ENCODE measurements at places on chromosomes 12 and 14.

DNA sequence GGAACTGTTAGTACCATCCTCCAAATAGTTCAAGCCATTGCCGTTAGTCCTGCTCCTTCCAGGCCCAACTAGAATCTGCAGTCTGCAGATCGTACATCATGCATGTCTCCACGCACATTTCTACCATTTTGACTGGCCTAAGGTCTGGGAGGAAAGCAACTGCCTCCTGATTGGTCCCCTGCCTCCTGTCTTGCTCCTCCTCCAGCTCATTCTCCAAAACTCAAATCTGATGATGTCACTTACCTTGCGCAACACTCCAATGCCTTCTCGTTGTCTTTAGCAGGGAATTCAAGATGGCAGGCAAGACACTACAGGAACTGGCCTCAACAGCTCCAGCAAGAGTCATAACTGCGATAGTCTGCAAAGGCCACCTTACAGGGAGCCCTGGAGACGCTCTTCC lies 9.7 kb upstream of the HCAR1 start:
- no peak for DNase-seq

GRCh38 chr12:56601503-56601902 lies 28.6 kb downstream of the BAZ2A start:
- no peak for DNase-seq

DNA sequence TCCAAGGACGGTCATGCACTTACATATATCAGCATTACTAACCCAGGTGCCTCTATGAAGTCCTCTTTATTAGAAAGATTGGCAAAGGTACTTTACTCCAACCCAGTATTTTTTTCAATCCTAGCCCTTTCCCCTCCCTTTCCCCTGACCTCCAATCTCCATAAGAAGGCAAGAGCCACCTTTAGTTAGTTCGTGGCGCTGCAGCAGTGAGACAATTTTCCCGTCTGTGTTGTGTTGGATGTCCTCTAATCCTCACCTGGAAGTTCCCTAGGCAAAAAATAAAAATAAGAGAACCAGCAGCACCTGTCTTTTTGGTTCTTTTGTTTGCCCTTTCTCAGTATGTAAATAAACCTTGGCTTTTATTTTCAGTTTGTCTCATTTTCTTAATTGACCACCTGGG lies 439.6 kb upstream of the LRFN5 start:
- no peak for DNase-seq

DNA sequence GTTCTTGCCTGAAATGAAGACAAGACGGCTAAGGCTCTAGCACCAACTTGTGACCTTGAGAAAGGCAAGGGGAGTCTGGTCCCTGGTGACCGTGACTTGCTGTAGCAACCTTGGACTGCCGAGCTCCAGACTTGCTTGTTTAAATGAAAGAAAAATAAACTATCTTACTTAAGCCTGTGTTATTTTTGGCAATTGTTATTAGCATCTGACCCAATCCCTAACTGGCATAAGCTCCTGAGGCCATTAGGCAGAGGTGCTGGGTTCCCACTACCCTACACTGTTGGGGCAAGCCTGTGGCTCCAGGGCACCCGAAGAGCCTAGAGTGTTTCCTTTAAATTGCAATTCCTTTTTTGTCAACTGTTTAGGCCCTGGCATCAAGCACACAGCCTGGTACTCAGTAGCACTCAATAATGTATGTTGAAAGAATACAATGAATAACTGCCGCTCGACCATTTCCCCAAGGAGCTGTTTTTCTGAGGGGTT lies 106.9 kb upstream of the HIF1A start:
- no peak for DNase-seq

DNA sequence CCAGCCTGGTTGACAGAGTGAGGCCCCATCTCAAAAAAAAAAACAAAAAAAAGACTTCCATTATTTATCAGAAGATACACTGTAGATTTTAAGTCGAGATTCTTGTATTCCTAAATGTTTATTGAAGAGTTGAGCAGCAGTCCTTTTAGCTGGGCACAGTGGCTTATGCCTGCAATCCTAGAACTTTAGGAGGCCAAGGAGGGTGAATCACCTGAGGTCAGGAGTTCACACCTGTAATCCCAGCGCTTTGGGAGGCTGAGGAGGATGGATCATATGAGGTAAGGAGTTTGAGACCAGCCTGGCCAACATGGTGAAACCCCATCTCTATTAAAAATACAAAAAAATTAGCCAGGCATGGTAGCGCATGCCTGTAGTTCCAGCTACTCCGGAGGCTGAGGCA lies 57.6 kb downstream of the HEATR5A start:
- DNase-seq: no peak

GRCh38 chr14:76763096-76764041 lies 2.1 kb downstream of the VASH1 start:
- DNase-seq: no peak

GRCh38 chr12:85466890-85467289 lies 186.9 kb downstream of the ALX1 start:
- no peak for DNase-seq

DNA sequence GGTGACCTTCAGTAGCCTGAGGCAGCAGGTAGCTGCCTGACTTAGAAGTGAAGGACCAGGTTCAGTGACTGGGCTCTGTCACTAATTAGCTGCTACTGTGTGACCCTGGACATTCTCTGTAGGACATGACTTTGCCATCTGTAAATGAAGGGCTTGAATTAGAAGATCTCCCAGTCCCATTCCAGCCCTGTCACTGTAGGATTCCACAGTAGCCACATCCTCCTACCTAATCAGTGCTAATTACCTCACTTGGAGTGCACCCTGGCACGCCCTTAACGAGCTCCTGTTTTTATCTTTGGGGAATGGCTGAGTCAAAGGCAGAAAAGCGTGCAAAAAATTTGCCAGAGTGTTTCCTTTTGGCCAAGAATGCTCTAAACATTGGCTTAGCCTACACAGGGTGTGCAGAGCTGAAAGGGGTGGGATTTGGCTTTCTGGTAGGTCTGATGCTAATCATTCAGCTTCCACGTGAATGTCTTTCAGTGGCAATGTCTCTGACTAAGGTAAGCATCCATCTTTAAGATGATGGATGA lies 6.8 kb downstream of the NTF3 start:
- no peak for DNase-seq

DNA sequence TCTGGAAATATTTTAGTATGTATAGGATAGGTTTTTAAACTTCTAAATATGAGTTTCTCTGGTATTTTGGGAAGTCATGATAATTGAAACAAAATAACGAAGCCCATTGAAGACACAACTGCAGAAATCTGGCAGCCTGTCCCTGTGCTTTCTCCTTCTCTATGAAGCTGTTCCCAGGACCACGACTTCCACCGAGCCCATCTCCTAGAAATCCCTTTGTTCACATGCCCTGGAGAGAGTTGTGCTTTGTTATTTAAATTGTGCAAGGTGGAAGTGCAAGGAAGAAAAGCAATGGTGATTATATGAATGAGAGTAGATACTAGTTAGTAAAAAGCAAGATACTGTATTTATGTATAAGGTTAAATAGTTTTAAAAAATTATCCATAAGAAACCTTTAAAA lies 32.2 kb downstream of the STK38L start:
- no peak for DNase-seq

DNA sequence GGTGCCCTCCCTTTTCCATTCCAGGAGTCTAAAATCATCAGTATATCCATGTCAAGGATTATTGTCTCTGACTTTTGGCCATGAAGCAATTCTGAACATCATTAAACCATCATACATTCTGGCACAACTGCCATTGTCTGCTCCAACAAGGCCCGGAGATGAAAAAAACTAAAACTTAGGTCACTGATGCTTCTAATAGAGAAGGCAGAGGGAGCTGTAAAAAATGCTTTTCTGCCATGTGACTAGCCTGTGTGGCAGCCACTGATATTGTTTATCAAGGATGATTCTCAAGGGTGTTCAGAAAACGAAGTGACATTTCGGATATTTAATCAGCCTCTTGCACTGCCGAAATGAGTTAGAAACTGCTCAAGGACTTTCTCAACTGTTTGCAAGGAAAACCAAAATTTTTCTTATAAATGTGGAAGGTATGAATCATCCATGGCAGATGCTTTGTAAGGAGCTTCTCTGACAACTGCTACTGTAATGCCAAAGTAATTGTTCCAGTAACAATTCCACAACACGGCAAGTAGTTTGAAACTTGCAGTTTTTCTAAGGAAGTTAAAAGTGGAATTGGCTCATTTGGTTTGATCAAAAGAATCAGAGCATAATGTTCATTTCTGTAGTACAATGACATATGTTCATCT lies 1076.5 kb upstream of the FLRT2 start:
- no peak for DNase-seq

DNA sequence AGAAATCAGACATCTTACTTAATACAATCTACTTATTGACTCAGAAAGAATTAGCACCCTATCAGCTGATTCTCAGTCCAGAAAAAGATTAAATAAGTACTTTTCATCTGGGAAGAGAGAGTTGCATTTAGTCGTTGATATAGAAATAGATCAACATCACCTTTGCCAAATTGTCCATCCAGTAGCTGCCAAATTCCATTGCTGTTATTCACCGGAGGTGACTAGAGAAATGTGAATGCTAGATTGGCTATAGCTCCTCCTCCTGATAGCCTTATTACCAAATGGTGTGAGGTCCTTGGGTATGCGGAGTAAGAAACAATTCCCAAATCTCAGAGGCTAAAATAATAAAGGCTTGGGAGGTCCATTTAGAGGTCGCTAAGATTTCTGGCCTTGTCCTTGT lies 723.3 kb upstream of the FLRT2 start:
- no peak for DNase-seq

DNA sequence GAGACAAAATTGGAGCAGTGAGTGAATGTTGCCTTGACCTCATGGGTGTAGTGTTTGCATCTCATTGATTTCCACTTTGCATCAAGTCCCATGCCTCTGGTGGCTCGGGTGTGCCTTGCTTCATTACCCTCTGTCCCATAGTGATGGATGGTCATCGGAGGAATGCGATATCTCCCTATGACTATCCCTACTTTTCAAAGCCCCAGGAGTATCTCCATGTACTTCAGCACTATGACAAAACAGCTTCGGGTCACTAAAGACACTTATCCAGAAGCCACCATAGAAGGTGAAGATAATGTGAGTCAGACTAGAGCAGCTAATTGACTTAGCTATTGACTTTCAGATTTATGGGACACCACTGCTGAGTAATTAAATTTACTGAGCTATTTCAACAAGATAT lies 355.1 kb upstream of the CCDC196 start:
- no peak for DNase-seq

- no peak for DNase-seq
Measured at GRCh38 chr14:32003585-32003984, 73.5 kb upstream of the ARHGAP5 start.

- no peak for DNase-seq
Measured at GRCh38 chr14:64915797-64916196, 1.5 kb downstream of the CHURC1 start.

DNA sequence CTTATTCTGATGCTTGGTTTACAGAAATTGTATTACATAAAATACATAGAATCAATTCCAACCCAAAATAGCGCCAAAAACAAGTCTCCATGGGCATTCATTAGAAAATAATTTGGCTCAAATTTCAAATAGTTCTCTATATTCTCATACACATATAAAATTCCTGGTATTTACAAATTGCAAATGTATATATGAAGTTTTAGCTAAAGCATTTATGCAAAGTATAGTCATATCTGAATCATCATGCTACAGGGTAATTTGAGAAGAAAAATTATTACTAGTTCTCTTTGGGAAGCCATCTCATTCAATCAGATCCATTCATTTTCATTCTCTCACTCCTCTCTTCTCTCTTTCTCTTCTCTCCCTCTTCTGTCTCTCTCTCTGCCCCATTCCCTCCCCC lies 257.8 kb downstream of the DPF3 start:
- no peak for DNase-seq

DNA sequence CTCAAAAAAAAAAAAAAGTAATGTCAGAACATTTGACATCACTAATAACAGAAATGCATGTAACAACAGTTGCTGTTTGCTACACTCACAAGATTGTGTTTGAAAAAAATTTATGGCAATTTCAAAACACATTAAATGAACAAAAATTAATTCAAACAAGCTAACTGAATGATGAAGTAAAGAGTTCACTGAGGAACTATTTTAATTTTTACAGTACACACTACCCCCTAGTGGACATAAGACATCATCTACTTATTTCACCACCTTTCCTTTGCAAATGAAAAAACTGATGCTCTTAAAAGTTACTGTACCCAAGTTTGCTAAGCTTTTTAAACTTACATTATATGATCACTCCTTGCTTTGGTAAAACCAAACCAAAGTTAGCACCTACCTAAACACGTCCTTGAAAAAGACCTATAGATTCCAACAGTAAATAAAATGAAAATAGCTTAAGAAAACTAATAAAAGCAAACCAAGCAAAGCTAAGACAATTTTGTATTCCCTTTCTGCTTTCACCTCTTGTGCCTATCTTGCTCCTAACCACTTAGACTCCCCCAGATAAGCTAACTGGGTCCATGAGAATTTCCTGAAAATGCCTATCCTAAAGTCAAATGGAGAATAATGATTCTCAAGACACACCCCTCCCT lies 22.2 kb downstream of the UBE2N start:
- no peak for DNase-seq

GRCh38 chr12:119695034-119695433 lies 27.1 kb downstream of the PRKAB1 start:
- DNase-seq: no peak

- peak; percentile 29 for DNase-seq
Measured at GRCh38 chr12:13278249-13278787, 81.8 kb downstream of the EMP1 start.

GRCh38 chr14:102275866-102276265 lies 29.1 kb downstream of the MOK start:
- no peak for DNase-seq

DNA sequence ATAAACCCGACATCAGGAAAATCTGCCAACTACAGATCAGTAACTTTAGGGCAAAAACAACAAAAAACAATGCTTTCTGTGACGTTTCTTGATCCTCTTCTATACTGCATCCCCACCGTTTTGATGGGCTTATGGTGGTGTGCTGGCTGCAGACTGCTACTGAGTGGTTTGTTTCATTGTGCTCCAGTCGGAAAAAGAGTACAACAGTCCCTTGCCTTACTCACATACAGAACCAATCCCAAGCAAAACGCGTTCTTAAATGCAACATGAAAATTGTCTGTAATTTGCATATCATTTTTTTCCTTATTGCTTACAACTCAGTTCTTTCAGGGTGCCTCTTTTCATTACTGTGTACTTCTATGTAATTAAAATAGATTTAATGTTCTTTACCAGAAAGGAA lies 2.3 kb downstream of the ETV6 start:
- DNase-seq: no peak

- DNase-seq: no peak
Measured at GRCh38 chr12:90299666-90300065, 591.0 kb upstream of the ATP2B1 start.

- no peak for DNase-seq
Measured at GRCh38 chr14:105508069-105508468, 17.0 kb downstream of the TEDC1 start.

DNA sequence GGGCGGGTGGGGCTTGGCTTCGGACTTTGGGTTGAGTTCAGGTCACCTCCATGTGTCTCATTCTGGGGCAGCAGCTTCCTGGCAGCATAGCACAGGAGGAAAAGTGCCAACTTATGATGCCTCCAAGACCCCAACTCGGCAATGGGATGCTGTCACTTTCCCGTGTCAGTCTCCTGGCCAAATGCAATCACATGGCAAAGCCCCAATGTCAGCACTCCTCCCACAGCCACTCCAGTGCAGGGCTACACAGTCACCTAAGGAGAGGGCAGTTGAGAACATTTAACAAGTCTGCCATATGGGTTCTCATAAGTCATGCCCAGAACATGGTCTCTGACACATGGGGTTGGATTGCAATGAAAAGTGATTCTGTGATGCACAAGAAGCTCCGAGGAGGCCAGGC lies 26.7 kb downstream of the ELK3 start:
- no peak for DNase-seq

- no peak for DNase-seq
Measured at GRCh38 chr12:67710582-67710981, 62.0 kb downstream of the DYRK2 start.

Data from gastrocnemius medialis (tissue), 4 donors.